Activated CD4-positive, alpha-beta memory T cell treated with anti-CD3 and anti-CD28 coated beads, Interleukin-2, amount 10 ng/mL, durations not matched to agents 7 days and 5 days (primary cell): ENCODE measurements at places on chromosomes 16 and 17. TPM values are rescaled to one million over a fixed set of nuclear protein-coding genes. Genes with fewer than 3 reads are reported as not detected.

ALDOA gene
- total RNA-seq, result 1,450 TPM

CLEC3A gene
- not detected for total RNA-seq

GRCh38 chr16:56610609-56611111 lies 2.3 kb downstream of the MT2A start:
- peak overlapping the region; percentile 12 for H3K4me3 ChIP-seq
- peaks cover 58% of the 10 kb centered on the region for H3K4me1 ChIP-seq
- no peak for DNase-seq
- peak overlapping the region; percentile 24 for H3K27ac ChIP-seq
- no peaks in the 10 kb centered on the region for H3K36me3 ChIP-seq
- H3K27me3 ChIP-seq, result no peaks in the 10 kb centered on the region

DNA sequence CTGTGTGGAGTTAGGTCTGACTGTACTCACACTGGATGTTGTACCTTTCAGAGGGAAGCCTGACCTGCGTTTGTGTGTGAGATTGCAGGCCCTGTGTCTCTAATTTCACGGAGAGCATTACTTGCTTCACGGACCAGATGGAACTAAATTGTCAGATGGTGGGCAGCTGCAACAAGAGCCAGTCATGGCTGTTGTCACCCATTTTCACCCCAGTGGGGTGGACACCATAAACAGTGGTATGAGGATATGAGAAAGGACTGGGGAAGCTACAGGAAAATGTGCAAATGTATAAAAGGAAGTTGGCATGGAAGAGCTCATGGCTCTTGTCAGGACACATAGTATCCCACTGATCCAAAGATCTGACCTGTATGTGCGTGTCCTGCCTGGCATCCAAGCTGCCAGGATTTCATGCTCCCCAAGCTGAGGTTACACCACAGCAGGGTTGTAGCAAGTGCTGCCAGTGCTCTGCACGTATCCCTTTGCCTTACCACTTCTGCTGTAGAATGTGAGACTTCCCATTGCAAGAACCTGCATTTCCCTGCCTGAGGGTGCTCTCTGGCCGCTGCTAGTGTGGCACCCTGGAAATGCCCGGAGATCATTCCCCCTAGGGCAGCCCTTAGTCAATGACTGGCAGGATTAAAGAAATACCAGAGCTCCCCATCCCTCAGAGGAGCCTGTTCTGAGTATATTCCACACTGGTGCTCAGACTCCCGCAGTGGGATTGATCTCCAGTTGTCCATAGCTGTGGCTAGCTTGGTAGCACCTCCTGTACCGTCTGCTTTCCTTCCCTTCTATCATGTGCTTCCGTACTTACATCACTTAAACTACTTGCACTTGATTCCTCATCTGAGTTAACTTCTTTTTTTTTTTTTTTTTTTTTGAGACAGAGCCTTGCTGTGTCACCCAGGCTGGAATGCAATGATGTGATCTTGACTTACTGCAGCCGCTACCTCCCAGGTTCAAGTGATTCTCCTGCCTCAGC lies 70.4 kb upstream of the TANC2 start:
- H3K36me3 ChIP-seq, result no peaks in the 10 kb centered on the region
- H3K4me1 ChIP-seq, result peaks cover 13% of the 10 kb centered on the region
- H3K27me3 ChIP-seq, result no peaks in the 10 kb centered on the region
- no peak for DNase-seq
- H3K4me3 ChIP-seq, result no peak overlapping the region

DNA sequence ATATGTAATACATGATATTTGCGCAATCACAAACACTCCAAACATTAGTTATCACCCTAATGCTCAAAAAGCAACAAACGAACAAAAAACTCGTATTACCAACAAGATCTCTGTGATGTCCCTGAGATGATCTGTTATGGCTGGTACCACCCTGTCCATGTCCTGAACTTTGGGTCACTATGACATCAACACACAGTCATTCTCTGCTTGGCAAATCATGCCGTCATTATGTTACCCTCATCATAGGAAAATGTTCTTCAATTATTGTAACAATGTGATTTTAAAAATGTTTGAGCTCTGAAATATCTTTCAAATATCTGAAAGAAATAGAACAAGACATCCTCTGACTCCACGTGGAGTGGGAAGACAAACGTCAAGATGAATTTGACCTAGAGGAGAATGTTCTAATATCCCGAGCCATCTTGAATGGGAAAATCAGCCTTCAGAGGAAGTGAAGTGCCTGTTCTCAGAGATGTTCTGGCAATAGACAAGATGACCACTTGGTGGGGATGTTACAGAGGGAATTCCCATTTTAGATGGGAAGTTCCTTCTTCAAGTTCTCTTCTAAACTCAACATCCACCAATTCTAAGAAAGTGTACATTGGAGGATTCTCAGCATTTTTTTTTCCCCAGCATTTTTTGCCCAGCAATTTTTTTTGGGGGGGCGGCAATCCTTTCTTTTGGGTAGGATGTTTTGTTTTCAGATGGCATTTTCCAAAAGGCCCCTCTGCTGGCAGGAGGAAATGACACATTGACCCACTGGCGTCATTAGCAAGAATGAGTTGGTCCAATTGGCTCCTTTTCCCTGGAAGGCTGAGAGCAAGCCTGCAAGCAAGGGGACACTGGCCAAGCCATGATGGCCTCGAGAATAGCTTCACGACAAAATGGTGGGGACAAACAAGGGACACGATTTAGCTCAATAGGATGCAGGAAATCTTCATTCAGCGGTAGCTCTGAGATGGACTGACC lies 3.7 kb upstream of the HSD17B2 start:
- no peak overlapping the region for H3K27ac ChIP-seq
- no peaks in the 10 kb centered on the region for H3K36me3 ChIP-seq
- H3K4me3 ChIP-seq, result no peak overlapping the region
- DNase-seq, result no peak

MYLK3 gene
- total RNA-seq, result 0.63 TPM

- DNase-seq, result no peak
- no peak overlapping the region for H3K27ac ChIP-seq
- no peak overlapping the region for H3K4me3 ChIP-seq
- H3K4me1 ChIP-seq, result peaks cover 46% of the 10 kb centered on the region
- H3K36me3 ChIP-seq, result no peaks in the 10 kb centered on the region
These were observed 20.8 kb downstream of the ZFPM1 start for GRCh38 chr16:88473666-88474534.

- peaks cover 46% of the 10 kb centered on the region for H3K27me3 ChIP-seq
- H3K4me1 ChIP-seq, result no peaks in the 10 kb centered on the region
- no peak overlapping the region for H3K4me3 ChIP-seq
- no peak for DNase-seq
These were observed 106.2 kb downstream of the KCNJ12 start for GRCh38 chr17:21482189-21482865.

DNA sequence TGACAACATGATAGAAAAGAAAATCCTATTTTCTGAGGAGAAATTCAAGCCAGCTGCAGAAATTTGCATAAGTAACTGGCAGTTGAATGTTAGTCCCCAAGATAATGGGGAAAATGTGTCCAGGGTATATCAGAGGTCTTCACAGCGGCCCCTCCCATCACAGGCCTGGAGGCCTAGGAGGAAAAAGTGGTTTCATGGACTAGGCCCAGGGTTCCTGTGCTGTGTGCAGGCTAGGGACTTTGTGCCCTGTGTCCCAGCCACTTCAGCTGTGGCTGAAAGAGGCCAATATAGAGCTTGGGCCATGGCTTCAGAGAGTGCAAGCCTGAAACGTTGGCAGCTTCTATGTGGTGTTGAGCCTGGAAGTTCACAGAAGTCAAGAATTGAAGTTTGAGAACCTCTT lies 35.6 kb downstream of the TMEM100 start:
- H3K4me3 ChIP-seq, result no peak overlapping the region
- H3K27me3 ChIP-seq, result peaks cover 36% of the 10 kb centered on the region
- H3K27ac ChIP-seq, result no peak overlapping the region
- no peaks in the 10 kb centered on the region for H3K4me1 ChIP-seq

DNA sequence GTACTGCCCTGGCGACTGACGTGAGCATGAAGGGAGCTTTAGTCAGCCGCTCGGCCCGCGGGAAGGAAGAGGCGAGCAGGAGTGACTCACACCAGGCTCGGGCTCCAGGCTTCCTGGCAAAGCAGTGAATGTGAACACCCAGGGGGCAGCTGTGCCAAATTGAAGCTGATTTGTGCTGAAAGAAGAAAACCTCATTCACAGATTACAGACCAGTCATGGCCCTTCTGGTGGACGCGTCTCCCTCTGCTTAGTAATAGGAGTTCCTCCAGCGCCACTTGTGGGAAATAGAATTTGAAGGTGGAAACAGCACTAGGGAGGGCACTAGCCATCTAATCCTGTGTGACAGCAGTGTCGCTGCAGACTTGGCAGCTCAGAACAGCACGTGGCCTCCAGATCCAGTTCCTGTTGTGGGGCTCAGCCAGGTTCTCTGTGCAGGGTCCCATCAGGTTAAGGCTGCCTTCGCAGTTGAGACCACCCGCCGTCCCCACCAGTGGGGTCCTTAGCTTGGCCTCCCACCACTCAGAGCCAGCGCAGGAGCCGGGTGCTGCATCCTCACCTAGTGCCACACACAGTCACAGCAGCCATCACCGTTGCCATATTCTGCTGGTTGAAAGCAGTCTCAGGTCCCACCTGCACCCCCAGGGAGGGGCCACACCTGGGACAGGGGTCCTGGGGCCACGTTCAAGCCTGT lies 164.5 kb upstream of the CHMP6 start:
- DNase-seq, result no peak
- H3K27ac ChIP-seq, result peak overlapping the region; percentile 56
- peaks cover 54% of the 10 kb centered on the region for H3K4me1 ChIP-seq
- no peak overlapping the region for H3K4me3 ChIP-seq
- H3K27me3 ChIP-seq, result no peaks in the 10 kb centered on the region
- peaks cover 55% of the 10 kb centered on the region for H3K36me3 ChIP-seq

KRTAP4-6 gene
- total RNA-seq, result not detected

DNA sequence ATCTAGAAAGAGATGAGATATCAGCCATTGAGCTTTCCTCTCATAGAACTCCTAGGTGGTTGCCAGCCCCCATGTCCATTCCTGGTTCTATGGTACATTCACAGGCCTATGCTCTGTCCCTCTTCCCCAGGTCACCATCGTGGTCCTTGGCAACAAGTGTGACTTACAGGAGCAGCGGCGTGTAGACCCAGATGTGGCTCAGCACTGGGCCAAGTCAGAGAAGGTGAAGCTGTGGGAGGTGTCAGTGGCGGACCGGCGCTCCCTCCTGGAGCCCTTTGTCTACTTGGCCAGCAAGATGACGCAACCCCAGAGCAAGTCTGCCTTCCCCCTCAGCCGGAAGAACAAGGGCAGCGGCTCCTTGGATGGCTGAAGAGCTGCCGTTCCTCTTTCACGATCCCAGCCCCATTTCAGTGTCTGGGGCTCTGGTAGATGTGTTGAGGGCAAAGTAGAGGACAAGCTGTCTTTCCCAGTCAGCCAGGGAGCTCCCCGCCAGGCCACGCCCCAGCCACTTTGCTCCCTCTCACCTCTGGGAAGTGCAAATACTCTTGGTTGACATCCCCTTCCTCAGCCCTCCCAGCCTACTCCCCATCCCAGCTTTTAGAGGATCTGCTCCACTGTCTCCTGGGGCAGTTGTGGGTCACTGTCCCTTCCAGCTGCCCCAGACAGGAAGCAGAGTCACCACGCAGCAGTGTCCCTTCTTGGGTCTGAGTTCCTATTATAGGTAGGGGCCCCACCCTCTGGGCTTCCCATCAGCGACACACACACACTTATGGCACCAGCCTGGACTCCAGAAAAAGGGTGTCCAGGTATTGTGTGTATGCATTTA lies 3.8 kb downstream of the NKIRAS2 start:
- peaks cover 39% of the 10 kb centered on the region for H3K4me1 ChIP-seq
- H3K36me3 ChIP-seq, result peaks cover 21% of the 10 kb centered on the region
- no peaks in the 10 kb centered on the region for H3K27me3 ChIP-seq
- DNase-seq, result no peak
- H3K4me3 ChIP-seq, result no peak overlapping the region

TMEM100 gene
- not detected for total RNA-seq

TEKT1 gene
- total RNA-seq, result not detected

- no peak overlapping the region for H3K4me3 ChIP-seq
- peak; percentile 74 for DNase-seq
- H3K36me3 ChIP-seq, result peaks cover 38% of the 10 kb centered on the region
- peak overlapping the region; percentile 40 for H3K27ac ChIP-seq
These were observed 5.7 kb downstream of the ZNF319 start for GRCh38 chr16:57994778-57995177.

- H3K27ac ChIP-seq, result no peak overlapping the region
- H3K27me3 ChIP-seq, result no peaks in the 10 kb centered on the region
- no peaks in the 10 kb centered on the region for H3K36me3 ChIP-seq
- peaks cover 2% of the 10 kb centered on the region for H3K4me1 ChIP-seq
- no peak for DNase-seq
- no peak overlapping the region for H3K4me3 ChIP-seq
These were observed 131.6 kb upstream of the PLCG2 start for GRCh38 chr16:81647527-81647926.

GRCh38 chr17:44915862-44916780 lies 821 bp upstream of the GFAP start:
- DNase-seq, result no peak
- H3K27ac ChIP-seq, result no peak overlapping the region
- H3K27me3 ChIP-seq, result peaks cover 39% of the 10 kb centered on the region
- H3K4me1 ChIP-seq, result peaks cover 9% of the 10 kb centered on the region
- H3K36me3 ChIP-seq, result no peaks in the 10 kb centered on the region
- H3K4me3 ChIP-seq, result no peak overlapping the region

ZP2 gene
- total RNA-seq, result 0.20 TPM

NPTX1 gene
- total RNA-seq, result 10.0 TPM

GRCh38 chr16:63201851-63202250 lies 1165.6 kb upstream of the CDH8 start:
- no peaks in the 10 kb centered on the region for H3K36me3 ChIP-seq
- no peak for DNase-seq
- H3K4me1 ChIP-seq, result no peaks in the 10 kb centered on the region
- H3K27me3 ChIP-seq, result no peaks in the 10 kb centered on the region
- H3K4me3 ChIP-seq, result no peak overlapping the region

MYH2 gene
- not detected for total RNA-seq

GRCh38 chr16:84726669-84727467 lies 27.1 kb downstream of the USP10 start:
- H3K4me1 ChIP-seq, result peaks cover 65% of the 10 kb centered on the region

DNA sequence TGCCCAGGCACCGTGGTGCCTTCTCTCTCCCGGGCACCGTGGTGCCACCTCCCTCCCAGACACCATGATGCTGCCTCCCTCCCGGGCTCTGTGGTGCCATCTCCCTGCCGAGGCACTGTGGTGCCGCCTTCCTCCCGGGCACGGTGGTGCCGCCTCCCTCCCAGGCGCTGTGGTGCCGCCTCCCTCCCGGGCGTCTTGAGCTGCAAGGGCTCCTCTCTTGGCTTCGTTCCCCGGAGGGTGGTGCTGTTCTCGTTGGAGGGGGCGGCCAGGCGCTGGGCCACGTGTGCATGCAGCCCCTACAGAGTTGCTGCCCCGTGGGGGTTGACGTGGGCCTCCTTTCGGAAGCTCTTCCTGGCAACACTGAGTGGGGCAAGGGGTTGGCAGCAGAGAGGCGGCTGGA lies 8.2 kb downstream of the CENPX start:
- no peak overlapping the region for H3K4me3 ChIP-seq
- no peak overlapping the region for H3K27ac ChIP-seq
- H3K27me3 ChIP-seq, result no peaks in the 10 kb centered on the region
- DNase-seq, result no peak

DNA sequence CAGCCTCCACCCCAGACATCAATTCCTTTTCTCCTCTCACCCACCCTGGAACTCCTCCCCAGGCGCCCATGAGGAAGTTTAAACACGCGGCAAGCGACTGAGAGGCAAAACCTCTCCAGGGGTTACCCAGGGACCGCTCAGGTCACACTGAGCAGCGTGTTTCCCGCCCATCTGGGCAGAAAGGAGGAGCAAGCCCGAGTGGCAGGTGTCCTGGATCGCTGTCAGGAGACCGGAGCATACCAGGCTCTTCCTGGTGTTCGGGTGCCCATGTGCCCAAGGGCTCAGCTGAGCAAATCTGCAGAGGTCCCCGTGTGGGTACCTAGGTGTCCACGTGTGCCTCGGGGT lies 491 bp downstream of the SLC25A19 start:
- peak overlapping the region; percentile 97 for H3K4me3 ChIP-seq
- DNase-seq, result peak; percentile 55
- no peaks in the 10 kb centered on the region for H3K27me3 ChIP-seq
- peak overlapping the region; percentile 100 for H3K27ac ChIP-seq
